ENCODE measurements at places on chromosomes 7 and 10. TPM values are rescaled to one million over a fixed set of nuclear protein-coding genes. Genes with fewer than 3 reads are reported as not detected.

Gene MYH16
- total RNA-seq = not detected

GRCh38 chr7:55065511-55066229 is 46.9 kb downstream of the EGFR start:
- H3K36me3 ChIP-seq = no peaks in the 10 kb centered on the region
- peaks cover 4% of the 10 kb centered on the region for H3K4me1 ChIP-seq
- H3K27me3 ChIP-seq = no peaks in the 10 kb centered on the region
- peak overlapping the region; percentile 77 for H3K27ac ChIP-seq
- peak overlapping the region; percentile 9 for H3K4me3 ChIP-seq

- H3K4me3 ChIP-seq = peak overlapping the region; percentile 86
- no peaks in the 10 kb centered on the region for H3K27me3 ChIP-seq
- H3K4me1 ChIP-seq = peaks cover 21% of the 10 kb centered on the region
- H3K36me3 ChIP-seq = no peaks in the 10 kb centered on the region
Measured at GRCh38 chr10:70479165-70479581, 606 bp downstream of the PALD1 start.

GRCh38 chr10:127874671-127875448 is 17.9 kb downstream of the CLRN3 start:
- H3K4me1 ChIP-seq = no peaks in the 10 kb centered on the region
- no peak for DNase-seq
- no peaks in the 10 kb centered on the region for H3K36me3 ChIP-seq
- H3K4me3 ChIP-seq = no peak overlapping the region

Gene CCL24
- not detected for total RNA-seq

- no peak overlapping the region for H3K27ac ChIP-seq
- H3K36me3 ChIP-seq = no peaks in the 10 kb centered on the region
- no peaks in the 10 kb centered on the region for H3K4me1 ChIP-seq
- no peak overlapping the region for H3K4me3 ChIP-seq
- no peak for DNase-seq
Measured at GRCh38 chr10:124534231-124534798, 72.7 kb downstream of the LHPP start.

DNA sequence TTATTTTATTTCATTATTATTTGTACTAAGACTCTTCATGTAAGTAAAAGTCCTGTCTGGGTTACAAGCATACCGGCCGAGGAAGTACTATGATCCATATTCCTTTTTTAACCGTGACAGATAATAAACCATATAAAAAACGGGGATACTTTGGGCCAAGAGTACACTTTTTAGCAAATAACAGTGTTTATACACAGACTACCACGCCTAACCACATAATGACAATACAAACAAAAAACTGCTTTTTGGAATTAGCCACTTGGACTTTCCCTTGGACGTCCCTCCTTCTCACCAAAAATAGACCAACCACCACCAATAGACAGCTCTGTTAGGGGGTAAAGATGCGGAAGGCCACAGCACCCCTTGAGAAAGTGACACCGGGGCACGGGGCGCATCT is 800 bp downstream of the MINDY3 start:
- no peaks in the 10 kb centered on the region for H3K36me3 ChIP-seq
- H3K27me3 ChIP-seq = no peaks in the 10 kb centered on the region
- H3K27ac ChIP-seq = peak overlapping the region; percentile 80
- no peak for DNase-seq

- DNase-seq = no peak
- no peak overlapping the region for H3K4me3 ChIP-seq
- no peaks in the 10 kb centered on the region for H3K27me3 ChIP-seq
- no peak overlapping the region for H3K27ac ChIP-seq
- H3K4me1 ChIP-seq = no peaks in the 10 kb centered on the region
- no peaks in the 10 kb centered on the region for H3K36me3 ChIP-seq
Measured at GRCh38 chr7:123635551-123636359, 19.9 kb upstream of the LMOD2 start.

GRCh38 chr10:62562101-62562500 is 187.9 kb downstream of the ZNF365 start:
- H3K4me3 ChIP-seq = no peak overlapping the region
- no peak overlapping the region for H3K27ac ChIP-seq
- DNase-seq = no peak
- H3K4me1 ChIP-seq = peaks cover 3% of the 10 kb centered on the region
- H3K36me3 ChIP-seq = no peaks in the 10 kb centered on the region
- H3K27me3 ChIP-seq = no peaks in the 10 kb centered on the region

DNA sequence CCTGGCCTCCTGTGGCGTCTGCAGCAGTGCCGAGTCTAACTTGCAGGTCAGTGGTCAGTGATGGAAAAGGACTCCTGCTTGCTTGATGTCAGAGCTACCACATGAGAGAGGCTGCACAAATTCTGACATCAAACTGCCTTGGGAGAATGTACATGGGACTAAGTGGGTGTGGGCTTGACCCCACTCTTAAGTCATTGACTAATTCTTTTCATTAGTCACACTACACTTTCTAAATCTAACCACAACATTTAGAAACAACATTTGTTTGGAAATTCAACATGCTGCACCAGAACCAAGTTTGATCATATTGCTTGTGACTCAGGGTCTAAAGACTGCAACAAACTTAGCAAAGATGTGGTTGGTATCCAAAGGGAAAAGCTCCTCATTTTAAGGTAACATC is 24.4 kb upstream of the CDC14C start:
- no peak for DNase-seq
- no peaks in the 10 kb centered on the region for H3K4me1 ChIP-seq
- H3K27ac ChIP-seq = no peak overlapping the region
- no peaks in the 10 kb centered on the region for H3K27me3 ChIP-seq

Gene COBL
- 0.11 TPM for total RNA-seq

- H3K27ac ChIP-seq = no peak overlapping the region
- no peaks in the 10 kb centered on the region for H3K27me3 ChIP-seq
- H3K4me1 ChIP-seq = no peaks in the 10 kb centered on the region
- no peak overlapping the region for H3K4me3 ChIP-seq
- DNase-seq = no peak
Measured at GRCh38 chr7:139901056-139901795, 72.2 kb downstream of the TBXAS1 start.

DNA sequence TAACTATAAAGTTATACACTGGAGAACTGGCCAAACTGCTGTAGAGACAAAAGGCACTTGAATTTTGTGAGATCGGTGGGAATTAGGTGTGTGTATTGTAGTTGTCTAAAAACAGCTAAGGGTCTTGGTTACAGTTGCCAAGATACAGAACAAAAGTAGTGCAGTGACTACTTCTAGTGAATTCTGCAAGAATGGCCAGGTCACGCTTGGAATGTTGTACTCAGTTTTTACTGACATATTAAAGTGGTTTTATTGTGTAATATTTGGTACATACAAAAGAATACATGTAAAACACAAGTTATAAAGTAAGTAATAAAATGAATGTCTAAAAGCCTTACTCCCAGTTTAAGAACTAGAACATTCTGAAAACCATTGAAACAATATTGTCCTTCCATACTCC is 42.4 kb downstream of the PRPF18 start:
- H3K27me3 ChIP-seq = no peaks in the 10 kb centered on the region
- no peak overlapping the region for H3K27ac ChIP-seq
- no peak for DNase-seq

Gene OR6B1
- total RNA-seq = not detected

GRCh38 chr7:157022681-157023588 is 12.5 kb upstream of the MNX1 start:
- H3K4me1 ChIP-seq = peaks cover 5% of the 10 kb centered on the region
- DNase-seq = no peak
- H3K27ac ChIP-seq = no peak overlapping the region
- H3K36me3 ChIP-seq = no peaks in the 10 kb centered on the region
- peaks cover 16% of the 10 kb centered on the region for H3K27me3 ChIP-seq

GRCh38 chr7:155001756-155002410 is 1.0 kb downstream of the PAXIP1 start:
- no peaks in the 10 kb centered on the region for H3K27me3 ChIP-seq
- H3K36me3 ChIP-seq = peaks cover 17% of the 10 kb centered on the region
- DNase-seq = no peak
- no peak overlapping the region for H3K27ac ChIP-seq
- no peaks in the 10 kb centered on the region for H3K4me1 ChIP-seq

Gene C7orf57
- total RNA-seq = not detected

Gene ITGB1
- total RNA-seq = 569 TPM

DNA sequence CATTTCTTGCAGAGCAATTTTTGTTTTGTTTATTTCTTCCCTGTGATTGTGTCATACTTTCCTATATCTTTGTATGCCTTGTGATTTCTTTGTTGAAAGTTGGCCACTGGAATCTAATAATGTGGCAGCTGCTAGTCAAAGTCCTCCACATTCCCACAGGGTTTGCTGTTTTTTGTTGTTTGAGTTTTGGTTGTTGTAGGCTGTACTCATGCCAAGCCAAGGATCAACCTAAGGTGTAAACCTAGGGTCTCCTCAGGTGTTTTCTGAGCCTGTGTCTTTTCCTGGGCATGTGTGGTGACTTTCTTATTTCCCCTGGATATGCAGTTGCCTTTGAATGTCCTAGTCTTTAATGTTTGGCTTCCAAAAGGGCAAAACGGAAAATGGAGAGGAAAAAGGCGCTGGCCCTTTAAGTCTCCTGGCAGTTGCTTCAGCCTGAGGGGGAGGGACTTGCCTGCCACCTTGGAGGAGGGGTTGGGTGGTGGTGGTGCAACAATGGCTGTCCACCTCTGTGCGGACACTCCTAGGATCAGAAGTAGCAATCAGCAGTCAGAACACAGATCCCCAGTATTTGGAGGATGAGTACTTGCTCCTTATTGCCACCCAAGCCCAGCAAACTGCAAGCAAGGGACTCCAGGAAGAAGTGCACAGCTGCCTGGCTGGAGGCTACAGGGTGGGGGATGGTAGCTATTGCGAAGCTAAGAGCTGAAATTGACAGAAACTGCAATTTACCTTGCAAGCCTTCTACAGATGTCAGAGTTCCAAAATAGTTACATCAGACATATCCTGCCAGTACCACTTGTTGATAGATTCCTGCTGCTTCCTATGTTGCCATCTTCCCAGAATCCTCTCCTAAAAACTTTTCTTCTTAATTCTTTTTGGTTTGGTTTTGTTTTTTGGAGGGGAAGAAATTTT is 5.6 kb upstream of the ZNF518A start:
- no peaks in the 10 kb centered on the region for H3K36me3 ChIP-seq
- no peak for DNase-seq
- H3K27ac ChIP-seq = no peak overlapping the region
